NCI-H146 (cell line): ENCODE measurements at places on chromosomes 16 and 17.

- no peak for DNase-seq
Measured at GRCh38 chr17:12269751-12270150, 249.1 kb downstream of the MAP2K4 start.

GRCh38 chr16:4777339-4778049 is 10.5 kb upstream of the ZNF500 start:
- DNase-seq = no peak

DNA sequence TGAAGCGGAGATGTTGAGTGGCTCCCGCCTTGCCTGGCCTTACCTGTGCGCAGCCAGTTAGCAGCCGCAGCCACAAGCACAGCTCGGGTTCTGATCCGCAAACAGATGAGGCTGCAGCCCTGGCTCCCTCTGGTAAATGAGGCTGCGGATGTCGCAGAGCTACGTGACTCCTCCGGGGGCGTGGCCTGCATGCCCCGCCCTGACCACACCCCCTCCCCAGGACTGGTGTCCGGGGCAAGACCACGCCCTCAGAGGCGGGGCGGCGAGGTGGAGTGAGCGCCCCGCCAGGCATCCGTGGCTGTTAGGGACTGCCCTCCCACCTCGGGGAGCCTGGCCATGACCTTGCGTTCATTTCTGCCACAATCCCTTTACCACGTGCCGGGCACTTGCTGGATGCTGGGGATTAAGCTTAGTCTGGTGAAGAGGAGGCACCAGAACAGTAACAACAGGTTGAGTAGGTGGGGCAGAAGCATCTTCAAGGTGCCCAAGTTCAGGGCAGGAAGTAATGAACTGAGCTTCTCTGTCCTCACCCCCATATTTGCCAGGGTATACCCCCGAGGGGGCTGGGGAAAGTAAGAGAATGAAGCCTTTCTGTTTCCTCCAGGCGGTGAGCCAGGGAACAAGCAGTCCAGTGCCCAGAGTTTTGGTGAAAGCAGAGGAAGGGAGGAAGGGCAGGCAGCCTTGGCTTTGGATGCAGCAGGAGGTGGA is at the start of gene ALDOC:
TSS of gene ALDOC (minus strand) at position 138 of the 708 bp plus-strand sequence. CDS start 1,363 bp downstream, outside the sequence.
- DNase-seq = peak; percentile 98

DNA sequence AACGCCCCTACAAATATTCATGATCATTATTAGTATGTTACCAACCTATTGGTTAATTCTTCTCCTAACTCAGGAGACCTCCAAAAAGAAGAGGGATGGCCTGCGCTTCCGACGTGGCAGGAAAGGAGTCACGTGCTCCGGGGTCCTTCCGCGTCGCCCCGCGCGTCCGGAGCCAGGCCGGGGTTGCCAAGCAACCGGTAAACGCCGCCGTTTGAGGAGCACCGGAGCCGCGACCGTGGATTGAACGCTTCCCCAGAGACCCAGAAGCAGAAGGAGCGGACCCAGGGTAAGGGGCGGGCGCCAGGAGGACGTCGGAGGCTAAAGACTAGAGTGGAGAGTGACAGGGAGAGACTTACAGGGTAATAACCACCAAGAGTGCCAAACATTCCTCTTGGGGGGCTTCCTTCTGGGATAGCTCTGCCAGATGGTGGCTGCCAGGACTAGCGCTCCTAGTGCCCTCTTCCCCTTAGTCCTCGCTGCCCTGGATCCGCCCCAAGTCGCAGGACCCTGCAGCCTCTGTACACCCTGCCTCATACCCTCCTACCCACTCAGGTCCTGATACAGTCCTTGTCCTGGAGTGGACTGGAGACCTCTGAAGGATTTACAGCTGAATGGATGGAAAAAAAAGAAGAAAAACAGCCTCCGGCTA is at the start of gene DNAI2:
TSS of gene DNAI2 (plus strand) at position 175 of the 649 bp plus-strand sequence. CDS start 7,584 bp downstream, outside the sequence.
- DNase-seq = peak; percentile 53

GRCh38 chr17:43018008-43018853 is 4.0 kb downstream of the VAT1 start:
- DNase-seq = peak; percentile 25

DNA sequence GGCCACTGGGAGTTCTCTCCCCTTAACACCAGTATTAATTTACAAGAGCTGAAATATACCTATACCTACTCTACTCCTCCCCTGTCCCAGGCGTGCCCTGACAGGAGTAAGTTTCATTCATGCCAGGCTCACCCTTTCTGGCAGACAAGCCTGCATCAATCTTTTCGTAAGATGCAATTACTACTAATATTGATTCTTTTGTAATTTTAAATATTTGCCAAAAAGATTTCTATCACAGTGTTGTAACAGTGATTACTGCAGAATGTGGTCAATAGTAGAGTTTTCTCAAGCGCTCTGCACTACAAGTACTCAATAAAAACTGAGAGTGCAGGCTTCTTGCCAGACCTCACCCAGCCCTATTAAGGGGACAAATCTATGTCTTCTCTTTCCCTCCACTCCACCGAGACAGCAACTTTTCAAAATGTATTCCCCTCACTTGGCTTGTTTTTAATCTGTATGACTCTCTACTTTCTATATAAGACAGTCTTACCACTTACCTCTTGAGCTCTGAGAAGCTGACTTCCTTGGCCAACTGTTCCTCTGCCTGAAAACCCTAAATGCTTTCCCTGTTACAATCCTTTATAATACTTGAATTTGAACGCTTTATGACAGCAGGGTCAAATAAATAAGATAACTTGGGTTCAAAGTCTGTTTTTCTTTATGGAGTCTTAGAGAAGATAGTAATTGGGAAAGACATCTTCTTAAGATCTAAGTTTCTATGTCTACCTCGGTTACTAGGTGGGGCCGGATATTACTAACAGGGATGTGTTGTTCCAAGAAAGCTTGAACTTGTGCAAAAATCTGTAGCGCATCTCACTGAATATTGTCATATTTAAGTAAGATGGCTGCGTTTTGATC is at the start of gene TMIGD1:
TSS of gene TMIGD1 (minus strand) at position 555 of the 858 bp plus-strand sequence. CDS start 1,924 bp downstream, outside the sequence.
- DNase-seq = no peak

- peak; percentile 61 for DNase-seq
Measured at GRCh38 chr16:78988361-78988969, 612.1 kb downstream of the MAF start.

DNA sequence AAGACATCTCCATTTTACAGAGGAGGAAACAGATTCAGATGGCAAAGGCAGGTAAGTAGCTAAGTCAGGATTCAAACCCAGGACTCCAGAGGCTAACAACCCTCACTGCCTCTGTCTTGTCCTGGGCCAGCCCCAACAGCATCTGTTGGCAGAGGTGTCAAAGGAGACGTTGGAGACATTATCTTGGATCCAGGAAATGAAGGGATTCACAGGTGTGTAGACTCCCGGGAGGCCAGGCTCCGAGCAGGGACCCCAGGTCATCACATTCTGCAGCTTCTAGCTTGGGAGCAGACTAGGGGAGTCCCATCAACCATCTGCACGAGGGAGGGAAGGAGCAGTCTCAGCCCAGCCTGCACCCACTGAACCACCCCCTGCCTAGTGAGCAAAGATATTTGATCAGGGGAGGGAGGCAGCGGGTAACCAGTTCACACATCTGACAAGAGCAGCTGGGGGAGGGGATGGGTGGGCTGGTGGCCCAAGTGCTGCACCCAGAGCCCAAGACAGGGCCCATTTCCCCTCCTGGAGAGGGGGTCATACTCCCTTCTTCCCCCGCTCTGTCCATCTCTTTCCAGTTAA is 1.0 kb upstream of the B9D1 start:
- DNase-seq = no peak

DNA sequence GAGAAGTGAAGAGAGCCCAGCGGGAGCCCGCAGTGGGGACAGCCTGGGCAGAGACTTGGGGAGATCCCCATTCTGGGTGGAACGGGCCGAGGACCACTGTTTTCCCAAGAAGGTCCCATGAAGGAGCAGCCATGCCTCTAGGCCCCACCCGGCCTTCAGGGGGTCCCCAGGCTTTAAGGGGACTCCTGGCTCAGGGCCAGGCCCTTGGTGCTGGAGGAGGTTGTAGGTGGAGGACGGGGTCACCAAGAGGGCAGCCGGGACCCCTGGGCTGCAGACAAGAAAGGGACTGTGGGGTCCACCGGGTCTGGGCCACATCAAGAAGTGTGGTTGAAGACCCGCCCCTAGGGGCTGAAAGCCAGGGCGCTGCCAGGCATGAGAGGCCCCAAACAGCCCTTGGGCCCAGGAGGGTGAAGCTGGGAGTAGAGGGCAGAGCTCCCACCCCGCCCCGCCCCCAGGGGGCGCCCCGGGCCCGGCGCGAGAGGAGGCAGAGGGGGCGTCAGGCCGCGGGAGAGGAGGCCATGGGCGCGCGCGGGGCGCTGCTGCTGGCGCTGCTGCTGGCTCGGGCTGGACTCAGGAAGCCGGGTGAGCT is at the start of gene PRSS21:
TSS of gene PRSS21 (plus strand) at position 487 of the 589 bp plus-strand sequence. CDS start at position 519, 32 bp downstream.
- DNase-seq = no peak

GRCh38 chr16:17354141-17354601 is 116.6 kb downstream of the XYLT1 start:
- no peak for DNase-seq

DNA sequence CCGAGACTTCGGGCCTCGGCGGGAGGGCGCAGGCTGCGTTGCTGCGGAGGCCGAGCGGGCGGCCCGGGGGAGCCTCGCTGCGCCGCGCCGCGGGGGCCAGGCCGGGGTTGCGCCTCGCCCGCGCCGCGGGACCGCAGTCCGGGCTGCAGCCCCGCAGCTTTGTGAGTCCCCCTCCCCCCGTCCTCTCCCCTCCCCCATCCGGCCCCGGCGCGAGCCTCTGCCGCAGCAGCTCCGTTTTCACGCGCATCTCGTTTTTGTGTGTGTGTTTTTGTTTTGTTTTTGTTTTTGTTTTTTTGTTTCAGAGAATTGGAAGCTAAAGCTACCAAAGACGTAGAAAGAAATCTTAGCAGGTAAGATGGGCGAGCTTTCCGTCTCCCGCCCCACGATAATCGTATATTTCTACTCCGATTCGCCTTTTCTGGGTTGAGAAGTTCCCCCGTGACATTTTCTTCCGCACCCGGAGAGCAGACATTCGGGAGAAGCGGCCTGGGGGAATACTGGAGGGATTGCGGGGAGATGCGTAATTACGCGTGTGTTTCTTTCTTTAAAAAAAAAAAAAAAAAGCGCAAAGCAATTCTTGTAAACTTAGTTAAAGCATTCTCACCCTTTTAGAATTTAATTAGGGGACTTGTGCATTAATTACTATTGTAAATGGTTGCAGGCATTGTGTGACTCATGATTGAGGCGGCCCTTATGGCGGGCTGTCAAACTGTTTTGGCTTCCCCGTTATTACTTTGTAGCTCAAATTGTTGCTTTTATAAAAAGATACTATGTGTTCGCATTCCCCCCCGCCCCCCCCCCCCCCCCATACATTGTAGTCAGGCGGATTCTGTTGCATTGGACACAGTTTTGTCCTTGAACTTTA is 732 bp downstream of the TNRC6A start:
- DNase-seq = peak; percentile 42

GRCh38 chr16:10616756-10617640 is 36.6 kb upstream of the EMP2 start:
- no peak for DNase-seq

DNA sequence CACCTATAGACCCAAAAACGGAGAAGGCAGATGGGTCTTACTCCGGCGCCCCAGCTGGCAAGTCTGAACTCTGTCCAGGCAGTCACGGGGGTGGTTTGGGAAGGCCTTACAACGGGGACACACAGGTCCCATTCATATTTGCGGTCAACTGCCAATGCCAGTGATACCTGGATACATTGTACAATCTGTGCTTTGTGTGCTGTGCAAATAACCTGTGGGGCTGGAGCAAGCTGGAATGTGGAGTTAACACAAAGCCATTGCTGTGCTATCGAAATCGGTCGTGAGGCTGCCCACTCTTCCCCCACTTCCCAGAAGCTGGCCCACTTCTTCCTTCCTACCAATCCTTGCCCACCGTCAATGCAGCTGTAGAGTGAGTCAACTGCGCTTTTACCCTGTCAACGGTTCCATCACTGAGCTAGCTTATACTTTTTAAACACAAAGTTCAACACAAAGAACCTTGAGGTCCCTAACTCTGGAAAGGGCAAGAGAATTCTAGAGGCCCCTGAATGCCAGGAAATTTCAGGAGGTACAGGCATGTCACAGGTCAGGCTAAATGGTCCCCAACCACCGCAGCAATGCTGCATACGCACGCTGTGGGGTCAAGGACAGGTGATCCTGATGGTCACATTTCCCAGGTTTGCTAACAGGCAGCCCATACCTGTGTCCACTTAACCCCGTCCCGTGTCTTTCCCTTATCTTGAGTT is 122.8 kb downstream of the ZFHX3 start:
- DNase-seq = no peak

DNA sequence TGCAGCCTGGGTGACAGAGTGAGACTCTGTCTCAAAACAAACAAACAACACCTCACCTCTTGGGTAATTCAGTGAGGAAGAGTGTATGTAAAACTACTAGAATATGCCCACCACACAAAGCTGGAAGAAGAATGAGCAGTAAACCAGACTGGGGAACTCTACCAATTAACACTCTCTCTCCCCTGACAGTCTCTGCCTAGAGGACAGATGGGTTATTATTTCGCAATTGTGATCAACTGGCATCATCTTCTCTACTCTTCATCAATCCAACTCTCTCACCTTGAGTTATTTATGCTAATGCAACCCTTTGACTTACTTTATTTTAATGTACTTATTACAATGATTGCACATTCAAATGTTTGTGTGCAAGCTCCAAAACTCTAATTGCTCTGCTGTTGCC is 205.6 kb downstream of the XYLT1 start:
- DNase-seq = no peak

GRCh38 chr17:64260886-64261285 is 2.2 kb downstream of the TEX2 start:
- no peak for DNase-seq

GRCh38 chr17:45241328-45242028 is 19.8 kb downstream of the FMNL1 start:
- peak; percentile 79 for DNase-seq

DNA sequence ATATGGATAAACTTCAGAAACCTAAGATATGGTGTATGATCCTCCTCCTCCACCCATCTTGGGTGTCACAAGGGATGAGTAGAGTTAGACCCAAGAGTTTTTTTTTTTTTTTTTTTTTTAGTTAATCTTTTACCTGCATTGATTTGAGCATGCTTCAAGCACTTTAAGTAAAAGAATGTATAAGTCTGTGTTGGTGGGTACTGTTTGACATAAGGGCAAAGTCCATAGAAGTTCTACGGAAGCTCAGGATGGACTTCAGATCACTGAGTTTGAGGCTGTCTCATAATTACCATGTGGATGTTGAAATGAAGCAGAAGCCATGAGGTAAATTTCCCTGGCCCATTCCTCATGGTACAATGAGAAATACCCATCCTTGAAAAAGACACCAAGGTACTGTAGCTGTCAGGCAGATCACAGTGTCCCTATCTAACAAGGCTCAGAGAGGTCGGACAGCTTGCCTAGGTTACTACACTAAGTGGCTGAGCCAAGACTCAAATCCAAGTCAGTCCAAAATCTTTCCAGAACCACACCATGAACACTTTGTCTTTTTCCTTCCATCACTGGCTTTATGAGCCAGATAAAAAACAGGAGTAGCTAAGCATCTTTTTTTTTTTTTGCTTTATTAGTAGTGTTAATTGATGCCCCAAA is 962.8 kb downstream of the CDH11 start:
- DNase-seq = no peak

GRCh38 chr17:48001197-48001596 is 30.3 kb downstream of the CDK5RAP3 start:
- DNase-seq = no peak

DNA sequence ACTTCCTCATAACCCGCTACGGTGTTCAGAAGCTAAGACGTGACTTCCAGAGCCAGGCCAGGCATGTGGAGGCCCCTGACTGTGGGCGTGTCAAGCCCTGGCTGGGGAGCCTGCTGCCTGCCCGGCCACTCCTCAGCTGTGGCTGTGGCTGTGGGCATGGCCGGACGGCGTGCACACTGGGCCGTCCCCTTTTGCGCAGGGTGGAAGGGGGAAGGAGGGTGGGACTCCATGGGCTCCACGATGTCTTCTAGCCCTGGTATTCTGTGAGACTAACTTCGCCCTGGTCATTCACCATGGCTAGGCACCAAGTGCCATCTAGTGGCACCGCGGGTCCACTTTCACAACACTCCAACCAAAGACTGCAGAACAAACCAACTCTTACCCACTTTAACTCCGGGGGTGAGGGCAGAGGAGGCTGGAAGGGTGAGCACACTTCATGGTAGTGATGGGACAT is 67.9 kb downstream of the N4BP1 start:
- DNase-seq = peak; percentile 0
